ENCODE measurements at places on chromosomes 3 and 15.

- no peak for DNase-seq
Observed at GRCh38 chr3:111787556-111788463, 71.3 kb upstream of the PHLDB2 start.

GRCh38 chr15:50302581-50302980 lies 37.1 kb upstream of the HDC start:
- no peak for DNase-seq

DNA sequence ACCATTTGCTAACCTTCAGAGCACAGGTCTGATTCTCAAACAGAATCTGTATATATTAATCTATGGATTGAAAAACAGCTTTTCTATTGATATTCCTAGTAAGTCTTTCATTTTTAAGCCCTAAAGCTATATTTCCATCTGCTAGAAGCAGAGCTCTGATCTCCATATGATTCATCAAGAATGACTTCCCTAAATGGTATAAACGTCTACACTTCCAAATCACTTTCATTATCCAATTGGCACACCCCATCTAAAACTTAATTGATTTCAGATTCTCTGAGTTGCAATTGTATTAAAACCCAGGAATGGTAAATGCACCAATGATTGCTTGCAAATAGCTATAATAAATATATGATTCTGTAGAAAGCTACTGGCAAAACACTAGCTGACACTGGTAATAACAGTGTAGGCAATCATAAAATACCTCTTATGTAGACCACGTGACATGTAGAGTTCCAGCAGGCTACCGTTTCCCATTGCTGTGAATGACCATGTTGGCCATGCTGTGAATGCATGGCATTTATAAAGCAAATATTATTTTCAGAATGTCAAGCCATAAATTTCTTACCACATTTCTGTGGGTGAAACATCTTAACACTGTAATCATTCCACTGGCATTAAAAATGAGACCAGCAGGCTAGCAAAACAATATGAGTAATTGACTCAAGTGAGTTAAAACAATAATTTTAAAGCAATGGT lies 226.0 kb downstream of the ZMAT3 start:
- no peak for DNase-seq

GRCh38 chr3:119619094-119619493 lies 21.4 kb downstream of the PLA1A start:
- DNase-seq = no peak

DNA sequence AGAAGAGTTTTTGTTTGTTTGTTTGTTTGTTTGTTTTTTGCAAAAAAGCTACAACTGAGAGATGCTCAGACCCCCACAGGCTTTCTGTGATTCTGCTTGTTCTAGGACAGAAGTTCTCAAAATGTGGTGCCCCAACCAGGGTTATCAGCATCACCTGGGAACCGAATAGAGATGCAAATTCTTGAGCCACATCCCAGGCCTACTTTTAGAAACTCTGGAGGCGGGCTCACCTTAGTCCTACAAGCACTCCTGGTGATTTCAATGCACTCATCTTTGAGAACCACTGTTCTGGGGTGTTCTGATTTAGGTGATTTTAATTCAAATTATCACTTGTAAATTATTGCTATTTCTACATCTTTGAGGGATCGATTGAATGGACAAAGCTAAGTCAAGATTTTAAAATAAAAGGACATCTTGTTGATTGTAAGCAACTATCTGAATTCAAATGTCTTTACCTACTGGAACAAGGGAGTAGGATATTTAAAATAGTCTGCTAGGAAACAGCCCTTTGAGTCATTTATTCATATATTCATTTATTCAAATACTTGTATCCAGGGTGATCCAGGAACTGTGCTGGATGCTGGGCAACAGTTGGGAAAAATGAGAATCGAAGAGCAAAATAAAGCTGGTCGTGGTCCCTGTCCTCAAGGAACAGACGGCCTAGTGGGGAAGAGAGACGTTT lies 44.7 kb upstream of the CADPS start:
- no peak for DNase-seq

DNA sequence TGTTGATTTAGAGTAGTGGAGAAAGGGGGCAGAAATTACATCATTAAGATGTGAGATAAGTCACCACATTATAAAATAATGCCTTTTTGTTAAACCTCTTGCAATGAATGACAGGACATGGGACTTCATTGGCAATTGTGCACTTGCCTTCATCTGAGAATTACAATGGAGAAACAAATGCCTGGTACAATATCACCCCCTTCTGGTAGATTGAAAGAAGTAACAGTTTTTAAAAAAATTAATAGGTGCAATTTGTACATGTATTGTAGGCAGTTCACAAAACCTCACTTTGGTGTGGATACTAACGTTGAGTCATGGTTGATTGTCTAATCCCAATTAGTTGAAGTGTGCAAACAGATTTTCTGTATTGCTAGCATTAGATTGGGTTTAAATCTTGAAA lies 4.6 kb upstream of the P2RY14 start:
- DNase-seq = peak; percentile 59

GRCh38 chr3:45623393-45623792 lies 28.8 kb downstream of the LIMD1 start:
- DNase-seq = no peak

DNA sequence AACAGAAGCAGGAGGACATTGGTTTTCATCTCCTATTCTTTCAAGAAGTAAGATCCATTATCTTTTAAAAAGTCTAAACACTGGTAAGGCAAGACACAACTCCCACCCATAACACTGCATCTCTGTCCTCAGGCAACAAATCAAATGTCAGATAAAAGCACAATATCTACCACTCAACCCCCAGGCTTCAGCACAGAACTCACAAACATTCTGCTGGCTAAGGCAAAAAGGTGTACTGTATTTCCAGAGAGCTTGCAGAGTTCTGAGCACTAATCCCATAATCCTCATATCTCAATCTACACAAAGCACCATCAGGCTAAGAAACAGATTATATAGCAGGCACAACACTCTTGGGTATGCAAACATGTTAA lies 20.9 kb downstream of the RAF1 start:
- no peak for DNase-seq

- no peak for DNase-seq
Observed at GRCh38 chr3:37652851-37653250, 208.8 kb upstream of the CTDSPL start.

GRCh38 chr3:8769088-8769822 lies at the start of gene OXTR:
OXTR (minus strand) TSS chr3:8769613; CDS start chr3:8768187, 1,426 bp downstream.
- DNase-seq = peak; percentile 59

DNA sequence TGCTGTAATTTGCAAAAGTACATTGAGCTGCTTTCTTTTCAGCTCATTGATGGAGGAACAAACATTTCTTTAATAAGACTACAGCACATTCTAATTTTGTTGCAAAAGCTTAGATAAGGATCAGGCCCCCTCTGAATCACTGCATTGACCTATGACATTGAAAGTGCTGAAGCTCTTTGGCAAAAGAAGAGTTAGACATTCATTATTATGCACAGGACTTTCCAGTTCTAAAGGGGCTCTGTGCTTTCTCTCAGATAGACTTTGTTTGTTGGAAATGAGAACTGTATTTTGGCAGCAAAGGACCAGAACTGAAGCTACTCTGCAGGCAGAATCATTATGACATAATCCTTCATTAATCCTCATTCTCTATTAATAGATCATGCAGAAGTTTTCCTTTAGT lies 252.9 kb upstream of the SOX2 start:
- DNase-seq = no peak

- no peak for DNase-seq
Observed at GRCh38 chr3:100634493-100635272, 25.3 kb downstream of the ADGRG7 start.

GRCh38 chr3:79015854-79016253 lies 751.9 kb downstream of the ROBO1 start:
- DNase-seq = no peak

DNA sequence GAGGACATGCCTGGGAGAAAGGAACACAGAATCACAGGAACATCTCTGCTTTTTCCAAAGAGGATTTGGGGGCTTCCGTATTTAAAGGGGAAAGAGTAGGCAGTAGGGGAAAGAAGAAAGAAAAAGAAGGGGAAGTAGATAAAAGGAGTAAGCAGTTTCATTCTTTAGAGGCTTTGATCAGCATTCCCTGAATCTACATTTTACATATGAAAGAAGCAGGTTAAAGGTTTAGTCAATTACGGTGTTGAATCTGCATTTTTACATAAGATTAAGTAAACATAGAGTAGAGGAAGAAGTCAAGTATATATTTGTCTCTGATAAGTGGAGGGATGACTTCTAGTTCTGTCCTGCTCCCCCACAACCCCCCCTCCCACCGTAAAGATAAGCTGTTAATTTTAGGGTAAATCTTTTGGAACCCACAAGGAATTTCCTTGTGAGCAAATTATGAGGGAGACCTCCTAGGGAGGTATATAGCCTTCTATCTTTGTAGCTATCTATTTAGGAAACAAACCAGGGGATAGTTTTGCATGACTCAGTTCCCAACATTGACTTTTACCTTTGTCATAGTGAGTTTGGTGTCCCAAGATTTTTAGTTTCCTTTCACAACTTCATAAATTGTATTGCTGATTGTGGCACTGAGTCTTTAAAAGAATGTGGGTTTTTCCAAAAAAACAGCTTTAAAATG lies 8.7 kb upstream of the P2RY12 start:
- no peak for DNase-seq

GRCh38 chr3:190988102-190988501 lies 125.6 kb upstream of the GMNC start:
- no peak for DNase-seq

DNA sequence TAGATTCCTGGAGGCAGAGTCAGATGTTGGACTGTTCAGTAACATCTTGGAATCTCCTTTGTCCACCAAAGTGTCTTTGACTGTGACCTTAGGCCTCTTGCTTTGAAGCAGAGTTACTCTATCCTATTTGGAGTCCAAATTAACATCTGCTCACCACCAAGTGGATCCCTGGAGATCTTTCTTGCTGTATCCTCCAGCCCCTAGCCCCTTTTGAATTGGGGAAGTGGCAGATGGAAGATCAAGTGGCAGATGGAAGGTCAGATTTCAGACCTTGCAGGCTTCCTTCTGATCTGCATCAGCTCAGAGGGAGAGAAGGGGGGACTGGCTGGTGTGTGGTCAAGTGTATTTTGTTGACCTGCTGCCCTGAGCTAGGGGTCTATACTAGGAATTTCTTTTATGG lies 125.0 kb upstream of the ROPN1 start:
- no peak for DNase-seq

DNA sequence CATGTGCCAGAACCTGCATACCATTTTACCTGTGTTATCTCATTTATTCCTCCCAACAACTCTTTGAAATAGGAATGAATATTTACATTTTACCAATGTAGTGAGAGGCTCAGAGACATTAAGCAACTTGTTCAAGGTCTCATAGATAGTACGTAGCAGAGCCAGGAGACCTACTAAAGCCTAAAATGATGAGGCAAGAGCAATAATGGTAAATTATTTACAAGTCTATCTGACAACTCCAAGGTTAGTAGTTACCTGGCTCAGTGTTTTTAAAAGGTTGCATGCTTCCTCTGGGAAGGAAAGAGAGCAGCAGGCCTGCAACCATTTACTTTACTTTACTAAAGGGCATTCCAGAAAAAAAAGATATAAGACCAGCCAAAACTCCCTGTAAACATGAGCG lies 103.0 kb downstream of the CFAP20DC start:
- DNase-seq = no peak

DNA sequence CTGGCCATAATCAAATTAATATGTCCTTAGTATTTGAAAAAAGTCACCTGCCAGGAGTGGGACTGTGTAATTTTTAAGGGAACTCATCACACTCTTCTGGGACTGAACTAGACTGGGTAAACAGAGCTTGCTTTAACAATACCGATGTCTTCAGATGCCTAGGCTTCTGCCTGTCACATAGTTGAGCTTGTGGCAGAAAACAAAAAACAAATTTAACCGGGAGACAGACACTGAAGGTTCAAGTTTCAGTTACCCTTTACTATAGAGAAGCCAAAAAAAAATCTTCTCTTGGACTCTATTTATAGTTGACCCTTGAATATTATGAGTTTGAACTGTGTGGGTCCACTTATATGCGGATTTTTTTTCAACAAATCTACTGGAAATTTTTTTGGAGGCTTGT lies 10.8 kb downstream of the PPP1R2 start:
- DNase-seq = no peak

DNA sequence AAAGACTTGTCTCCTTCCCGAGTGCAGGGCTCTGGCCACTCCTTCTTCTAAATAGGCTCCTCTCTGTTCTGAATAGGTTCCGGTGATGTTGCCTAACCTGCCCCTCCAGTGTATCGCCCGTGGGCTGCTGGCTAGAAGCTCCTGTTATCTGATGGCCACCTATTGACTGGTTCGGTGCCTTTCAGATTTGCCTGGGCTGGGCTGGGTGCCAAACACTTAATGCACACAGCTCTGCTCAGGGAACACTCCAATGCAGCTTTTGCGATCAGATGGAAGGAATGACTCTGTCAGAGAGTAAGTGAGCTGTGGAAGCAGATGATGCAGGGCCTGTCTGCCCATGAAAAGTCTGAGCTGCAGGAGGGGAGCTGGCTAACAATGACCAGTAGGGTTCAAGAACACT lies 112.9 kb downstream of the CORO2B start:
- DNase-seq = peak; percentile 72

- DNase-seq = no peak
Observed at GRCh38 chr3:160135851-160136250, 89.4 kb upstream of the C3orf80 start.

DNA sequence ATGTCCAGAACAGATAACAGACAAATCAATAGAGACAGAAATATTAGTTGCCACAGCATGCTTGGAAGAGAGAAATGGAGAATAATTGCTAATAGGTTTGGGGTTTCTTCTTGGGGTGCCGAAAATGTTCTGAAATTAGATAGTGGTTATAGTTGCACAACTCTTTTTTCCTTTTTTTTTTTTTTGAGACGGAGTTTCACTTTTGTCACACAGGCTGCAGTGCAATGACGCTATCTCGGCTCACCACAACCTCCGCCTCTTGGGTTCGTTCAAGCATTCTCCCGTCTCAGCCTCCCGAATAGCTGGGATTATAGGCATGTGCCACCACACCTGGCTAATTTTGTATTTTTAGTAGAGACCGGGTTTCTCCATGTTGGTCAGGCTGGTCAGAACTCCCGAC lies 163.3 kb downstream of the PLCH1 start:
- no peak for DNase-seq

- DNase-seq = peak; percentile 9
Observed at GRCh38 chr3:51799879-51800749, 21.1 kb upstream of the IQCF6 start.

- peak; percentile 3 for DNase-seq
Observed at GRCh38 chr15:47870956-47871625, 153.8 kb downstream of the SEMA6D start.

DNA sequence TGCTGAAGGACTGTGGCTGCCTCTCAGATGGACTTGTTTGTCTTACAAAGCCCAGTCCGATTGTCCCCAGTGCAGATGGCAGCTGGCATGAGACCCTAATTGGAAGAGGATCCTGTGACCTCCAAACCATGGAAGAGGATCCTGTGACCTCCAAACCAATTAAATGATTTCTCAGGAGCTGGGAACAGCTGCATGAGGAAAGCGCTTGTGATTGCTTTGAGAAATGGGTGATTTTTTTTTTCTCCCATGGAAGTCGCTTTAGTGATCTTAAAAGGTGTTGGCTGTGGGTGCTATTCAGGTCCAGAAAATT lies 68.4 kb upstream of the LARS2 start:
- no peak for DNase-seq

DNA sequence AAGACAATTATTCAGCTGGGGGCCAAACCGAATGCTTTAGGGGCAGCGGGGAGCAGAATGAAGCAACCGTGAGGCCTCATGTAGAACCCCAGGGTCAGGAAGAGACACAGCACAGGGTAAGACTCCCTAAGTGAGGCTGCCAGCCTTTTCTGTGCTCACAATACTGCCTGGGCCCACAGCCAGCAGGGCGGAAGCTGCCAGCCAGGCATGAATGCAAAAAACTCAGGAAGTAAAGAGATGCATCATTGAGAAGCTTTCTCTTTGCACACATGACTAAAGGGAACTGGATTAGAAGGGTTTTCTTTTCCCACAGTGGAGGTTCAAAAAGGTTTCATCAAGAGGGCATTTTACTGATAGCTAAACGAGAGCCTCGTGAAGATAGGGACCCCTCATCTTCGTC lies 33.3 kb downstream of the CA12 start:
- peak; percentile 69 for DNase-seq
